SK-N-SH treated with all-trans-retinoic acid at 6 μM for 48 hours (cell line): ENCODE measurements at places on chromosomes 5 and 9.

DNA sequence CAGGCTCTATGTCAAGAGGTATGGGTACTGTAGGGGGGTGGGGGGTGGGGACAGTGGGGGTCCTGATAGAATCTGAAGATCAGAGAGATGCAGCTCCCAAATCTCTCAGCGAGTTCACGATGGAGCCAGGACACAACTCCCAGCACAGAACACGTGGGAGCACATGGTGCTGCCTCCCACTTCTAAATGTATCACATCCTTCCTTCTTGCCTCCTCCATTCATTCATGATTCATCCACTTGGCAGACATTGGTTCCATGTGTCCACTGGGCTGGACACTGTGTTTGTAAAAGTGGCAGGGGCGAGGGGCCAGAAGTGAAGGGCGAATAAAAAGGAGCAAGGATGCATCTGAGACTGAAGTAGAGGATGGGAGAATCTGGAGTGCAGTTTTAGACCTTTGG lies 33.9 kb downstream of the SH3TC2 start:
- no peak for ATAC-seq

- no peak for ATAC-seq
Observed at GRCh38 chr9:91111876-91112275, 249.8 kb downstream of the AUH start.

DNA sequence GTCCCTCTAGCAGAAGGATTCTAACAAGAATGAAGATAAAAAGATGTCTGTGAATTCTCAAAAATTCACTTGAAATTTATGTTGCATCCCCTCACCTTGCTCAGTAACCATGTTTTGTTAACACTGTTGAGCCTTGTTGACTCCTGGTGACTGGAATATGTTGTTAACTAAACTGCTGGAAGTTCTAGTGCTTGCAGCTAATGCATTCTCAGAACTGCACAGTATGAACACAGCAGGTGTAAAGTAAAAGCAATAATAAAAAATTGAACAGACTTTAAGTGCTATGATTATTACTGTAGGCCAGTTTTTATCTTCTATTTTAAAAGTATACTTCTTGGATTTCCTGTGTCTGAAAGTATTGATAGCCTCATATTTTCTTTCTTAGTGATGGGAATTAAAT lies 388.7 kb upstream of the PTPRD start:
- ATAC-seq = no peak

- no peak for ATAC-seq
Observed at GRCh38 chr5:170348137-170348633, 41.0 kb downstream of the KCNMB1 start.

DNA sequence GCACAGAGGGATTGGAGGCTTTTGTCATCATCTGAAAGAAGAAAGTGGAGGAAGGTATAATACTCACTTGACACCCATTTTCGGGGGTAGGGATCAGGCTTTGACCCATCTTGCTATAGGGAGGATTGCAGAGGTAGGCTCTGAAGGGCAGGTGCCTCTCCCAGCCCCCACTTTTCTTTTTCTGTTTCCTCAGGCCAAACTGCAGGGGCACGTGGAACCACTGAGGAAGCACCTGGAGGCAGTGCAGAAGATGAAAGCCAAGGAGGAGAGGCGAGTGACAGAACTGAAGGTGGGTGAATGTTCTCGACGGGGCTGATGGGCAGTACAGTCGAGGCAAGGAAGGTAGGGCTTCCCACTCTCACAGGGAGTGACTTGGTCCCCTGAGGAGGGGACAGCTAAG lies 7.5 kb downstream of the TRIM41 start:
- no peak for ATAC-seq

GRCh38 chr5:15441433-15442192 lies 58.4 kb upstream of the FBXL7 start:
- no peak for ATAC-seq

DNA sequence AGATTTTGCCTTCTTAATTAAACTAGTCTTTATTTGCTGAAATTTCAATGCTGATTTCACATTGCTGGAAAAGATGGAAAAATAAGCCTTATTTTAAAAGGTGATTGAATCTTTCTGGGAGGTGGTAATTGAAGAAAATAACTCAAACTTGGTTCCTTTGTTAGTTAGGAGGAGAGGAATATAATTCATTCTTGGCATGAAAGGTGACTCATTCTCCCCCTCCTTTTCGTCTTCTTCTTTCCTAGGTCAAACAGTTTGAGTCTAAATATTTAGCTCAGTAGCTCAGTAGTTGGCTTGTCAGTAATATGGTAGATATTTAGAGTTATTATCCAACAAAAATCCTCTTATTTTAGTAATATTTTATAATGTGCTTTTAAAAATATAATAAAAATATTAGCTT lies 353.9 kb upstream of the MEF2C start:
- no peak for ATAC-seq

DNA sequence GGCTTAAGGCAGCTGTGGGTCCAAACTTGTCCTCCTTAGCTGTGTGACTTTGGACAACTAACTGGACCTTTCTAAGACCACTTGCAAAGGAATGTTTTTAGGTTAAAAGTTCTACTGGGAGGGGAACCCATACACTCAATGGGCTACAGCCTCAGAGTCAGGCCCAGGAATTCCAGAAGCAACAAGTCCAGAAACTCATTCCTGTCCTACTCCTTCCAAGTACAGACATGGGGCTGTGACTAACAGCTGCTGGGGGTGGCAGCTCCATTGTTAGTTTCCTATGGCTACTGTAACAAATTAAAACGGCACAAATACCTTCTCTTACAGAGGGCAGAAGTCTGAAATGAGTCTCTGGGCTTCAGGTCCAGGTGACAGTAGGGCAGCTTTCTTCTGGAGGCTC lies 12.4 kb upstream of the AKNA start:
- ATAC-seq = no peak

DNA sequence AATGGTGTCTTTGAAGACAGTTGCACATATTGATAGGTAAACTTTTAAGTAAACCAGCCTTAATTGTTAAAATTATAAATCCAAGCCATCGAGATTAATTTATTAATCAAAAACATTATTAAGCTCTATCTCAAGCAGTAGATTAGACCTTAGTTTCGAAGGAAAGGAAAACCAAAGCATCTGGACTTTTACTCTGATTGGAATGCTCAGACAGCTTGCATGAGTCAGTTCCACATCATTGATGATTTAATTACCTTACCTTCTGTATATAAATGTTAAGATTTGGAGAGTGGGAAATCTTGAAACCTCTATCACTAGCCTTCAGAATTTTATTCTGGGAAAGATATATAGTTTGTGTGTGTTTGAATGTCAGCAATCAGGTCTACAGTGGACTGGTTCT lies 23.9 kb downstream of the DCP2 start:
- peak; percentile 51 for ATAC-seq

DNA sequence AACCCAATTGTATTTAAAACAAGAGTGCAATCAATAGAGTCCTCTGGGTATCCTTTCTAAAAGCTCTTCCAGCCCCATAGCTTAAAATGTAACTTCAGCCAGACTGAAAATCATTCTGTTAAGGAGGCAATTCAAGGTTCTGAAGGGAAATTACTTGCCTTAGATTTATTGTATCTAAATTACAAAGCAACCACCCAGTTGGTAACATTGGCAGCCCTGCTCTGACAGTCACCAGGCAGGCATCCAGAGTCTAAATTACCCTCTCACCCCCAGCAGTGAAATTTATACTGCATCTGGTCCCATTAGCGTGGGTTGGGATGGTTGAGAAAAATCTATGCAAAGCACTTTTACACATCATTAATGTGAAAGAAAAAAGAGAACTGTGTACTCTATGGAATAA lies 514.7 kb downstream of the MTRR start:
- ATAC-seq = no peak

- no peak for ATAC-seq
Observed at GRCh38 chr9:21286099-21286498, 19.0 kb downstream of the IFNA5 start.

- no peak for ATAC-seq
Observed at GRCh38 chr9:78565481-78565880, 268.6 kb downstream of the PSAT1 start.

DNA sequence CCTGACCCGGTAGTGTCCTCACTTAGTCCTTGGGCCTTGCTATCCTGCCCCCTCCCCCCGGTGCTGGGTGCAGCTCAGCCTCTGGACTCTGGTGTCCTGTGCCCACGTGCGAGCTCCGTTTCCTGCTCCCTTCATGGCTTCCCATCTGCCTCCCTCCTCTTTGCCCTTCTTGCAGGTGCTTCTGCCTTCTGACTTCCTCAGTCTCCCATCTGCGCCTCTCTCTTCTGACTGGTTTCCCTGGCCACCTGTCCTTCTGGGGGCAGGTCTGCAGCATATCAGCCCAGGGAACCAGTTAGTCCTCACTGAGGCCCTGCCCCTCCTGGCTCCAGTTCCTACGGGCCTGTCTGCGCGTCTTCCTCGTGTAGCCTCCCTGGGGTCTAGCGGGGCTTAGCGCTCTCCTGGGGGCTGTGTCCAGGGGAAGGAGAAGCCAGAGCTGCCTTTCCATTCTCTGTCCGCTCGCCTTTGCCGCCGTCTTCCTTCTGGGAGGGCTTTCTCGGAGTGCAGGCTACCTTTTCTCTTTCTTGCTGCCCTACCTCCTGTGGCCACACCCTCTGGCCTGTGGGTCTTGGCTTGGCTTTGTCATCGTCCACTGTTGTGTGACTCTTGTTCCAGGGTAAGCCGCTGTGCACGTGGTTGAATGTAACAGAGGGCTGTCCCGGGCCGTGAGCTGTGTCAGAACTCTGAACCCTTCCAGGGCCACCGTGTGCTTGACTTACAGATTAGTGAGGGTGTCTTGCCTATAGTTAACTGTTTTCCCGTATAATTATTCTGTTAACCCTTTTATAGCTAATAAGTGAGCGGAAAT lies 51.8 kb downstream of the EHMT1 start:
- ATAC-seq = no peak

DNA sequence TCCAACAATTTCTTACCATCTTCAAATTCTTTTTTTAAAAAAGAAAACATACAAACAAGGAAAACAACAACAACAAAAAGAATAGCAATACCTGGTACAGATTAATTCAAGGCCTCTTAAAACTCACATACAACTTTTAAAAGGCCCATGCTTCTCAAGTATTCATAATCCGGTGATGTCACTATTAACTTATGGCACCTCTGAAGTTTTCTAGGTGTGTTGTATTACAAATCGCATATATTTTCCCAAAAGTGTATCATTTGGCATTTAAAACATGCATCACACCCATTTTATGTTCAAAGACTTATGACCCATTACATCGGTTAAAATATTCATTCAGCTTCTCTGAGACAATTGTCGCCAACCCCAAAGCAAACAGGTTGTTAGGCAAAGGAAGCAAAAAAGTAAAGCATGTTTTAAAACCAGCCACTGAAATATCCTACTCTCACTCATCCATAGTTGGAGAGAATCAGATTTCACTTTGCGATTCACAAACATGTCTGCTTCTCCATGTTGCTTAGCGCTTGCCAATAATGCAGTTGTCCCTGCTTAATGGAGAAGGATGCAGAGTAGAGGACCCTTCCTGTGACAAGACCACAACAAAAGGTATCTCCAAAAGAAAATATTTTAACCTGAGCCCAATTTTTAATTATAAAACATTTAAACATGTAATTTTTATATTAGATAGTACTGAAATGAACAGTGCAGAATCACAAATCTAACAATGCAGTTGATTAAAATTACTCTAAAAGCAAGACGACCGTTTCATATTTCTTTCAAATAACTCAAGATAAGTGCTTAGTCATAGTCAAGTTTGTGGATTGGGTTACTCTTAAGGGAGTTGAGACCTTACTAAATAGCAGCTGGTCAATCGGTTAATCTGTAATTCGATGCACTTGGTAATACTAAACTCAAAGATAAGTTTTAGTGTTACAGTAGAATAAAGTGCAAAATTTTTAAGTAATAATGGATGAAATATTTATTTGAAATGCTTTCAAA lies 1.6 kb downstream of the SKP1 start:
- peak; percentile 57 for ATAC-seq

DNA sequence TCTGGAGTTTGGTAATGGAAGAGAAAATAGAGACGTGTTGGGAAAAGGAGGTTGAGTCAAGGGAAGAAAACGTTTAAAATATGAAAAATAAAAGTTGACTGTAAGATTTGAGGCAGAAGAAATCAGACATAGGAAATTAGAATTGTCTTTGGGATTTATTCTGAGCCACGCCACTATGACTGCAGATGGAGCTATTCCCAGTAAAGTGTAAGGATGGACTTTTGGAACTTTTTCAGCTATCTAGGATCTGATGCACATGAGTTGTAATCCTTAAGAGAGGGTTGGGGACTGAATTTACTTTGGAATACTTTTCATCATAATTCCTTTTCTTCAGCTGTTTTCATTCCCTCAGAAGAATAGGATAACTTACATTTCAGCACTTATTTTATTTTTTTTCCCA lies 336.7 kb downstream of the FAM170A start:
- no peak for ATAC-seq

GRCh38 chr5:149824120-149824519 lies 94.0 kb downstream of the PPARGC1B start:
- no peak for ATAC-seq

DNA sequence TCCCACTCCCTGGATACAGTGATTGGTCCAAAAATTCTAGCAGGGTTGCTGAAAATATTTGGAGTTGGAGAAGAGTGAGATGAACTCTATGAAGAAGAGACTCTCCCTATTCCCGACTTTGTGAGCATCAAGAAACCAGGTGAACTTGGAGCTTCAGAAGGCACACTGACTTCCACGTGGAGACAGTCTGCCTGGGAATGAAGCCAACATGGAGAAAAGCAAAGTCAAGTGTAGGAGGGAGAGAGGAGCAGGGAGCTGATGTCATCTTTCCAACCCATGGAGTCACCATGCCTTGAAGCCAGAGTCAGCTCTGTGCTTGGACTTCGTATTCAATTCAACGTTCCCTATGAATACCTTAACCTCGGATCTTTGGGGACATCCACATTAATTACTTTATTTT lies 125.1 kb downstream of the NPR3 start:
- no peak for ATAC-seq

DNA sequence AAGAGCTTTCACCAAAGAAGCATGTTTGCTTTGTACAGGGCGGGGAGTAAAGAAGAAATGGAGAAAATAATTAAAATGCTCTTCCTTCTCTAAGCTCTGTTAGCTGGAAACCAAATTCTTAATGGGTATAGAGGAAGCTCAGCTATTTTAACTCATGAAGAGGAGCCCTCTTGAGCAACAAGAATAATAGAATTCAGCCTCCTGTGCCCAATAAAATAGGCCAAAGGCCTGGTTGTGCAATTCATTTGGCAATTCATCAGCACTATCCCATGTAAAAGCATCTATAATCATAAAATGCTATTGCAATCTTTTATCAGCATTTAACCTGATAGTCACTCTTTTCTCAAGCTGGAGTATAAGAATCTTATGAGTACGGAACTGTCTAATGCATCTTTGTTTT lies 133.6 kb upstream of the CDH6 start:
- ATAC-seq = no peak

- no peak for ATAC-seq
Observed at GRCh38 chr5:165460911-165461310, 1955.5 kb downstream of the MAT2B start.

GRCh38 chr5:109743041-109743531 lies 53.4 kb downstream of the MAN2A1 start:
- ATAC-seq = no peak

DNA sequence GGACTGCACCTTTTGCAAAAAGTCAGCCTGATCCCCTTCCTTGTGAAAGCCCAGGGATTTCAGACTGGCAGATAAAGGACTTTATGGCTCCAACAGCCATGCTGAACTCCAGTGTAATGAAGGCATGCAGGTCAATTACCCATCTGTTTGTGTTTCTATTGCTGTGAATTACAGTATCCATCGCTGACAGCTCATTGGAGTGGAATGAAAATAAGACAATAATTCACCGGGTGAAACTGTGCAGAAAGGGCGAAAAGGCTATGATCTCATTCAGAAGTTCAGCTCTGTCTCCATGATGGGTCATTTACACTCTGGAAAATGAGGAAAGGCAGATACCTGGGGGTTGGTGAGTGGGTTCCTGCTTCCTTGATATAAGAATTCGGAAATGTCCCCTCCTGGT lies 148.0 kb downstream of the BRINP1 start:
- no peak for ATAC-seq
